ENCODE measurements at places on chromosomes 7 and 10. TPM values are rescaled to one million over a fixed set of nuclear protein-coding genes. Genes with fewer than 3 reads are reported as not detected.

Gene HACD1
- 12.8 TPM for total RNA-seq

Gene INSYN2A
- not detected for total RNA-seq

Gene EBLN1
- not detected for total RNA-seq

Gene HUS1
- total RNA-seq, result 12.1 TPM

Gene CFAP70
- 0.18 TPM for total RNA-seq
